Neural crest cell (in vitro differentiated cells): ENCODE measurements at places on chromosomes 2 and 18. TPM values are rescaled to one million over a fixed set of nuclear protein-coding genes. Genes with fewer than 3 reads are reported as not detected.

The RFTN2 gene
- total RNA-seq, result 16.0 and 20.6 TPM in 2 replicates

The TMEM247 gene
- total RNA-seq, result not detected in 2 replicates

The DSG1 gene
- not detected in 2 replicates for total RNA-seq

DNA sequence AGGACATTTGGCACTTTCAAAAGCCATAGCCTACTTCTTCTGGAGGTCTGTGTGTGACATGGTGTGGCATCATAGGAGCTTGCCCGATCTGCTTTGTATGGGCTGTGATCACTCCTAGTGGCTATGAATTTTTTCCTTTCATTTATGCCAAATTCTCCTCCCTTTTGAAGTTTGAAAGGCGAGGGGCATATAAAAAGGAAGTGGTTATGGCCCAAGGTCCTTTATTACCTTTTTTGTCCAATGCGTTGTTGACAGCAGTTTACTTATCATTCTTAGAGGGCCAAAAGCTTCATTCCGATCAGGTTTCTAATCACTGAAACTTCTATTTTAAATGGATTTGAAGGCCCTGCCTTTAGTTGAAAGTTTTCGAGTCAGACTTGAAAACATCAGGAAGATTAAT is 224.3 kb upstream of the FOSL2 start:
- DNase-seq, result no peak

DNA sequence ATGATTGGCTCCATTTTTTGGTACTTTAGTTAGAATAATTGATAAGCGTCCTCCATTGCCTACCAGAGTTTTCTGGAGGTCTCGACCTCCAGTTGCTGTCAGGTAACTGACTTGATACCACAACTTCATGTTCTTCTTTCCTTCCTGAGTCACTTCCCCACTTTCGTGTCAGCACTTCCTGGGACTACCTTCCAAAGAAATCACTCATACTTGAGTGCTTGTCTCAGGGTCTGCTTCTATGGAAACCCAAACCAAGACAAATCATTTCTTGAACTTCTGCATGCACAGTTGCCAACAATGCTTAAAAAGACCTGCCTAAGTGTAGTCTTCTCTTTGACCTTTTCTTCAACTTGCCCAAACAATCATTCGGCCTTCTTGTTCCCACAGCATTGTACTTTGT is 210.3 kb upstream of the ETAA1 start:
- no peak for DNase-seq

GRCh38 chr2:20551260-20551944 is 99.5 kb downstream of the HS1BP3 start:
- DNase-seq, result no peak

GRCh38 chr2:226963528-226963927 is 127.7 kb downstream of the RHBDD1 start:
- DNase-seq, result no peak
